ENCODE measurements at places on chromosomes 12 and 14.

GRCh38 chr12:9115731-9116559 lies at the start of gene A2M:
A2M (minus strand) TSS chr12:9115919; CDS start chr12:9115849, 70 bp downstream.
- no peak for DNase-seq

- no peak for DNase-seq
These were observed 10.9 kb upstream of the TAC3 start for GRCh38 chr12:57027011-57027804.

DNA sequence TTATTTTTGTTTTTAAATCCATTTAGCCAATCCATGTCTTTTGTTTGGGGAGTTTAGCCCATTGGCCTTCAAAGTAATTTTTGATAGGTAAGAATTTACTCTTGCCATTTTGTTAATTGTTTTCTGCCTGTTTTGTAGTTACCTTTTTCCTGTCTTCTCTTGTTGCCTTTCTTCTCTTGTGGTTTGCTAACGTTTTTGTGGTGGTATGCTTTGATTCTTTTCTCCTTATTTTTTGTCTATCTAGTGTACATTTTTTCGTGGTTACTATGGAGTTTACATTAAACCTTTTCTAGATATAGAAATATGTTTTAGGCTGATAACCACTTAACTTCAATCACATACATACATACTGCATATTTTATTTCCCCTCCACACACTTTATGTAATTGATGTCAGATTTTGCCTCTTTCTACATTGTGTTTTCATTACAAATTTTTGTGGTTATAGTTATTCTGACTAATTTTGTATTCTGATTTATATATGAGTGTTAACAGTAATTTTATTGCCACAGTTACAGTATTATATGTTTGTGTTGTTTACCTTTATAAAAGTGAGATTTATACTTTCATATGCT lies 19.2 kb upstream of the PPP1R12A start:
- DNase-seq, result no peak

DNA sequence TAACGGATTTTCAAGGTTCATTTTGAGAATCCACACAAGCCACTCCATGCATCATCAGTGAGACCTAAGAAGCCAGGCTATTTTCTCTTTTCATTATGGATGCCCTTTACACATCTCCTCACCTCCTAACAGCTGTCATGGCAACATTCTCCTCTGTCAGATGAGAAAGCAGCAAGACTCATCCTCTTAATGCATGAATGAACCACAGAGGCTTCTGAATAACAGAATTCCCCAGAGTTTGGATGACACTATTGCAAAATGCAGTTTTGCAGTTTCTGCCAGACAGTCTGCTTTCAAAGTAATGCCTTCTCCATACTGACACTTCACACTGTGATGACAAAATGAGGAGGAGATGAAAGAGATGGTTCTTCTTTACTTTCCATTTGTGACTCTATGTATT lies 286.7 kb upstream of the GRIP1 start:
- DNase-seq, result no peak

GRCh38 chr12:4177262-4177661 lies 96.3 kb upstream of the CCND2 start:
- DNase-seq, result no peak

DNA sequence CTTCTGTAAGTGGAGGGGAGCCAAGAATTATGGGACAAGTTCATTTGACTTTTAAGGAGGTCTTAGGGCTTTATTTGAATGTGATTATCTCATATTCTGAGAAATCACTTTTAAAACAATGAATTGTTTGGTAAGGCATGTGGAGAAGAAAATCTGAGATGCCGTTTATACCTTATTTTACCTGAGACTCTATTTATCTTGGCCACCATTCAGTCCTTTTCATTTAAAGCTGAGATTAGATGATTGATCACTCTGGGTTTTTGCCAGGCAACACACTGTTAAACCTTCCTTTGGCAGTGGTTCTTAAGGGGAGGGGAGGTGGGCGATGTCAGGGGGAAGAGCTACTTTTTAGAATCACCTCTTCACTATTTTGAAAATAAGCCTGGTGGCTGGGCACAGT lies 11.4 kb downstream of the CAND1 start:
- no peak for DNase-seq

All from stimulated activated CD8-positive, alpha-beta memory T cell treated with anti-CD3 and anti-CD28 coated beads, Interleukin-15, amount 100 ng/mL, for 24 hours (primary cell).